ENCODE measurements at places on chromosomes 5 and 9.

DNA sequence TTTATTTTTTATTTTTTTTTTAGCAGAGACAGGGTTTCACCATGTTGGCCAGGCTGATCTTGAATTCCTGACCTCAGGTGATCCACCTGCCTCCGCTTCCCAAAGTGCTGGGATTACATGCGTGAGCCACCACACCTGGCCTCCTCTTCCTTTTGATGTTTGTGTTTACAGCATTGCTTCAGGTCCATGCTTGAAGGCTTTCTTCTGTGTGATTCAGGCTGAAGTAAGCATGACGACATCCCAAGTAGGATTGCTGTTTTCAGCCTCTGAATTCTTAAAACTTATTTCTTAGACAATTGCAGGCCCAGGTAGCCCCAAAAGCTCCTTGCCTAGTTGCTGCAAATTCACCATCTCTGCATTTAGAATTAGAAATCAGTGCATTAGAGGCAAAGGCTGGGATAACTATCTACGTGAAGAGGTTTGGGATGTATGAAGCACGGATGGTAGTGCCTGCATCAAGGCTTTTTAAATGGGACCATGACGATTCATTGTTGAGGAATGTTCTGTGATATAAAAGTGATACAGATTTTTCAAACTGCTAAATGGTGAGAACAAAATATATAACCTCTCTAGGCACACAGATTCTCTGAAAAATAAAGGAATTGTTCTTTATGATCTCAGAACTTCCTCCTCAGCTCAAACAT lies 3.0 kb upstream of the ETF1 start:
- no peak for DNase-seq

DNA sequence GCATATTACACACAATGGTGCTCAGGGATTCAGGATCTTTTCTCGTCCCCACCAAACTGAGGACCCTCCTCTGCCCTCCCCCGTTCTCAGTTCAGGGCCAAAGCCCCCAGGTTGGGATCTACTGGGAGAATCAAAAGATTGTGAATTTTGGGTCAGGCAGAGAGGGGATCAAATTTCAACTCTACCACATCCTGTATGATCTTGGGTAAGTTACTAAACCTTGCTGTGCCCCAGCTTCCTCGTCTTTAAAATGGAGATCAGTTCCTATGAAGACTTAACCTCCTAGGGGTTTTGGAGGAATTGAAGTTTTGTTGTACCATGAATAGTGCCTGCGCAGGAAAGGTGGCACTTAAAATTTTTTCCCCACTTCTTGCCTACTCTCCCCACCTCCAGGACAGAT lies 62.4 kb downstream of the RAI14 start:
- DNase-seq = no peak

- no peak for DNase-seq
Observed at GRCh38 chr5:126806-127205, 34.8 kb downstream of the PLEKHG4B start.

- no peak for DNase-seq
Observed at GRCh38 chr9:111050819-111051218, 12.5 kb upstream of the LPAR1 start.

- no peak for DNase-seq
Observed at GRCh38 chr5:132257131-132258101, at the start of gene PDLIM4. Gene PDLIM4 (plus strand): TSS chr5:132257696. CDS start chr5:132257735, 39 bp downstream.

- no peak for DNase-seq
Observed at GRCh38 chr5:25579111-25579510, 934.3 kb upstream of the CDH10 start.

DNA sequence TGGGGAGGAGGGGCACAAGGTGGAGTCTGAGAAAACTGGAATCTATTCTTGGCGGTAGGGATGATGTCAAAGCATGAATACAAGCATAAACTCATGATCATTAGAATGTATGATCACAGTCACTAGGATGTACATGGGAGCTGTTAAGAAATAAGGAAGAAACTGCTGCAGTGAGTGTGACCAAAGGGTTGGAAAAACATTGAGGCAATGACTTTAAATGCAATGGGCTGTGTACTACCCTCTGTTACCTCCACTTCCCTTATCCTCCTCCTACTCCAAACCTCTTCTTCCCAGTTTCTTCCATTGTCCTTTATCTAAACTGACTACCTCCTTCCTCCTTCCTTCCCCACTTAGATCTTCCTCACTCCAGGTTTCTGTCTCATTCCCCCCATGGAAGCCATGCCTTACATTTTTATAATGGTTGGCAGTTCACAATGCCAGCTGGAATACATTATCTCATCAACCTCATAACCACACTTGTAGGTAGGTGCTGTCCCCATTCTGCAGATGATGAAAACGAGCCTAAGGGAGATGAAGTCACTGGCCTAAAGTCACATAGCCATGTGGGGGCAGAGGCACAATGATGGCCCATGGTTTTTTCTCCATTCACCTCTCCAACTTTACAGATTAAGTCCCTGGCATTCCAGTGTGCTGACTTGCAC lies 21.9 kb upstream of the TNFSF15 start:
- DNase-seq = no peak

- DNase-seq = peak; percentile 31
Observed at GRCh38 chr5:11903614-11904264, 507 bp downstream of the CTNND2 start.

- DNase-seq = no peak
Observed at GRCh38 chr5:109146591-109146990, 263.2 kb downstream of the PJA2 start.

DNA sequence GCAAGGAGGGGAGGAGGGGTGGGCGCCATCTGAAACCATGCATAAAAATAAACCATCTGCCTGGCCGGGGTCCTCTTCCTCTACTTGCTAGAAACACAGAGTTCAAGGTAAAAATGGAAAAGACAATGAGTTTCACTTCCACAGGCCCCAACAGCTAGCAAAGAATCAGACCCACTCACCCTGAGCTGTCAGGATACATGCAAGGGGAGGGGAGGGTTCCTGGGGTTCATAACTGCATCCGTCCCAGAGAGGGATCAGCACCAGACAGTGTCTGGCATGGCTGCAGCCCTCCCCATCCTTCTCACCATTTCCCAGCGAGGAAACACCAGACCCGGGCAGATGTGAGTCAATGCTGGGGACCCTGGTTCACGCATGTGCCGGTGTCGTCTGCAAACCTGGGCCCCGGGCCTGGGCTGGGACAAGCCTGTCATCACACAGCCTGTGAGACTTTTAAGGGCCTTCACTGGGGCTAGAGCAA lies 55.4 kb downstream of the SEMA4D start:
- DNase-seq = no peak

DNA sequence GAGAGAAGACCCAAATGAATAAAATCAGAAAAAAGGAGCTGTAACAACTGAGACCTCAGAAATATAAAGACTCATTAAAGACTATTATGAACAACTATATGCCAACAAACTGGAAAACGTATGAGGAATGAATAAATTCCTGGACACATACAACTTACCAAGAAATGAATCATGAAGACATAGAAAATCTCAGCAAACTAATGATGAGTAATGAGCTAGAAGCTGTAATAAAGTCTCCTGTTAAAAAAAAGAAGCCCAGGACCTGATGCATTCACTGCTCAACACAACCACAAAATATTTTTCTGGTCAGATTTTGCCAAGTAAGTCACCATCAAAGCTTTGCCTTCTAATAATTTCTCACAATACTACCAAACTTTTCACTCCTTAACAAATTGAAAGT lies 666.7 kb downstream of the LRRC70 start:
- DNase-seq = no peak

DNA sequence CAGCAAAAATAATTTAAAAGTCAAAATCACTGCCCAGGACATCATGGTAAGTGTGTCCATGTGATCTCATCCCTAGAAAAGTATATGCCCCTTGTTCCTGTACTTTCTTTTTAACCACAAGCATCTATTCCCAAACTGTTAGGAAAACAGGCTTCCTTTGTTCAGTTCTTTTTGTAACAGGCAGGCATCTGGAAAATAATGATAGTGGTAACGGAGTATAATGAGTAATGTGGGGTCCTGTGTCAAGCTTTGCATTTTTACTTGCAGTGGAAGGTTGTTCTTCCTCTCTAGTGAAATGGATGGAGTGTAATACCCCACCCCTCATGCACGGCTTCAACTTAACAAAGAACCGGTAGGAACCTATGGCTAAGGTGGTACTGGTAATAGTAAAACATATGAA lies 532.1 kb downstream of the CTNND2 start:
- no peak for DNase-seq

GRCh38 chr9:5543875-5544702 lies 33.8 kb downstream of the PDCD1LG2 start:
- DNase-seq = no peak

GRCh38 chr9:134434894-134435506 lies 108.7 kb downstream of the RXRA start:
- DNase-seq = no peak

- no peak for DNase-seq
Observed at GRCh38 chr9:132293145-132293721, 61.6 kb downstream of the SETX start.

DNA sequence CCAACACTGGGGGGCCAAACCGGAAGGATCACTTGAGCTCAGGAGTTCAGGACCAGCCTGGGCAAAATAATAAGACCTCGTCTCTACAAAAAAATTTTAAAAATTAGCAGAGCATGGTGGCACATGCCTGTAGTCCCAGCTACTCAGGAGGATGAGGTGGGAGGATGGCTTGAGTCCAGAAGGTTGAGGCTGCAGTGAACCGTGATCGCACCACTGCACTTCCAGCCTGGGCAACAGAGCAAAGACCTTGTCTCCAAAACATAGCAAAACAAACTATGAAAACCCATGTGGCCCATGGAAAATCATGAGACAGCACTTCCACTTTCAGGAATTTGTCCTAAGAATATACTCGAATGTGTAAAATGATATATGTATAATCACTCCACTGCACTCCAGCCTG lies 6.1 kb downstream of the SETX start:
- DNase-seq = no peak

DNA sequence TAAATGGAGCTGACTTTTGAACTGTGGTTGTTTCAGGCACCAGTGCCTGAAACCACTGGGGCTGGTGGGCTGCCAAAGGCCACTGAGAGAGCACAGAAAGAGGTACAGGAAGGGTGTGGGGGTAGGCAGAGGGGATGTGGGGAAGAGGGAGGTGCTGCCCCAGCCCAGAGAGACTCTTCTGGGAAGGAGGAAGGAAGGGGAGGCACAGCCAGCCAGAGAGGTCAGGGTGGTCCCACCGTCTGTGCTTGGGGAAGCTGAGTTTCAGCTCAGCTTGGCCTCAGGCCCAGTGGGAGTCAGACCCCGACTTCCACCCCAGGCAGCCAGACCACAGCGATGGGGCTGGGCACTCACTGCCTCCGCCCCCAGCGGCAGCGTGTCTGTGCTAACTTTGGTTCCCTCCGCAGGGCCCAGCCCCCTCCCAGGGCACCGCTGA lies 8.6 kb upstream of the PHYKPL start:
- peak; percentile 77 for DNase-seq

Data from activated naive CD8-positive, alpha-beta T cell treated with anti-CD3 and anti-CD28 coated beads, Interleukin-2, amount 10 ng/mL, durations not matched to agents 7 days and 5 days (primary cell).